Activated T-helper 1 cell treated with anti-CD3 and anti-CD28 coated beads, Interleukin-12 subunit alpha, Interleukin-12 subunit beta, Interleukin-2, Interleukin-4 antibody, amounts not matched to agents 30 ng/mL and 10 ng/mL and 1 ng/mL, durations not matched to agents 14 hours and 24 hours and 36 hours (primary cell): ENCODE measurements at places on chromosomes 4 and X. TPM values are rescaled to one million over a fixed set of nuclear protein-coding genes. Genes with fewer than 3 reads are reported as not detected.

The SMR3B gene
- not detected in 2 replicates for total RNA-seq

The NKX1-1 gene
- total RNA-seq, result not detected in 2 replicates

The IL13RA2 gene
- total RNA-seq, result not detected in 2 replicates

- no peaks in the 10 kb centered on the region for H3K4me1 ChIP-seq
- no peaks in the 10 kb centered on the region for H3K36me3 ChIP-seq
- no peaks in the 10 kb centered on the region for H3K27me3 ChIP-seq
- no peak overlapping the region for H3K27ac ChIP-seq
These were observed 212.9 kb downstream of the BMPR1B start for GRCh38 chr4:94970650-94971049.

The CORIN gene
- not detected in 2 replicates for total RNA-seq

The IL21 gene
- 136 and 138 TPM in 2 replicates for total RNA-seq

DNA sequence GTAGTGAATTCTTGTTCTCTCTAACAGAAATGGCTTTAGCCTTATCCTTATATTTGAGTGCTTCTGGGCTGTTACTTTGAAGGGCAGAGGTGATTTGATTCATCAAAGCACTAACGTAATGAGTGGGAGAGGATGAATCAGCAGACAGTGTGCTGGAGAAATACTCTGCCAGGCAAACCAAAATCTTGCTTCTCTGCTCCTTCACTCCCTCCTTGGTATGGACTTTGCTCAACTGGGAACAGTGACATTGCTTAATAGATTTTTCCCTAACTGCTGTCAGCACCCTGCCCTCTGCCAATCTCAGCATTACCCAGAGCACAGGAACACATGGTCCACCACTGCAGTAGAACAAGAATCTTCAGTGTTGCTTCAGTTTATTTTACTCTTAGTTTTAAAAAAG lies 56.0 kb downstream of the PDLIM5 start:
- peaks cover 10% of the 10 kb centered on the region for H3K4me1 ChIP-seq
- no peaks in the 10 kb centered on the region for H3K27me3 ChIP-seq
- H3K4me3 ChIP-seq, result no peak overlapping the region
- DNase-seq, result no peak
- H3K27ac ChIP-seq, result no peak overlapping the region

DNA sequence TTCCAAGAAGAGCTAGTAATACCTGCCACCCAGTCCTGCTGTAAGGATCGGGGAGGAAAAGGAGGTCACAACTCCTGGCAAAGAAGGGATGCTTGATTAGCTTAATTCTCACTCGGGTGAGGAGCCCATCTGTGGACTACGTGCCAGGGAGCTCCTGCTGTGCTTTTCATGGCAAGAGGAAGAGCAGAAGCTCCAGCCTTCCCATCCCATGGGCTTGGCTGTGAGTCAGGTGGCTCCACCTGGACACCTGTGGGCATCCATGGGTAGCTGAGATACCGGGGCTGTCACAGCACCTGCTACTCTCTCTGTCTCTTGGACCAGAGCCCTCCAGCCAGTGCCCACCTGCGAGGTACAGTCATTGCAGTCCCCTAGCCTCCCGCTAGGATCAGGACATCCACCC lies 18.0 kb downstream of the CLNK start:
- H3K27ac ChIP-seq, result no peak overlapping the region
- DNase-seq, result no peak
- H3K36me3 ChIP-seq, result peaks cover 3% of the 10 kb centered on the region
- H3K4me1 ChIP-seq, result peaks cover 13% of the 10 kb centered on the region
- no peak overlapping the region for H3K4me3 ChIP-seq
- peaks cover 4% of the 10 kb centered on the region for H3K27me3 ChIP-seq

GRCh38 chr4:163195247-163195765 lies 28.6 kb upstream of the NAF1 start:
- H3K27ac ChIP-seq, result no peak overlapping the region
- H3K36me3 ChIP-seq, result no peaks in the 10 kb centered on the region
- no peak for DNase-seq
- no peaks in the 10 kb centered on the region for H3K4me1 ChIP-seq
- H3K27me3 ChIP-seq, result peaks cover 3% of the 10 kb centered on the region

- no peak for DNase-seq
- no peaks in the 10 kb centered on the region for H3K4me1 ChIP-seq
- no peak overlapping the region for H3K4me3 ChIP-seq
- H3K27ac ChIP-seq, result no peak overlapping the region
- H3K27me3 ChIP-seq, result no peaks in the 10 kb centered on the region
- H3K36me3 ChIP-seq, result no peaks in the 10 kb centered on the region
These were observed 88.2 kb downstream of the TASL start for GRCh38 chrX:30489323-30489722.

The RRH gene
- 0.13 TPM in 1 of 2 replicates, not detected in the other for total RNA-seq

GRCh38 chr4:185958094-185958747 lies 110.7 kb upstream of the TLR3 start:
- no peaks in the 10 kb centered on the region for H3K36me3 ChIP-seq
- no peak for DNase-seq
- H3K27ac ChIP-seq, result no peak overlapping the region
- no peaks in the 10 kb centered on the region for H3K4me1 ChIP-seq

DNA sequence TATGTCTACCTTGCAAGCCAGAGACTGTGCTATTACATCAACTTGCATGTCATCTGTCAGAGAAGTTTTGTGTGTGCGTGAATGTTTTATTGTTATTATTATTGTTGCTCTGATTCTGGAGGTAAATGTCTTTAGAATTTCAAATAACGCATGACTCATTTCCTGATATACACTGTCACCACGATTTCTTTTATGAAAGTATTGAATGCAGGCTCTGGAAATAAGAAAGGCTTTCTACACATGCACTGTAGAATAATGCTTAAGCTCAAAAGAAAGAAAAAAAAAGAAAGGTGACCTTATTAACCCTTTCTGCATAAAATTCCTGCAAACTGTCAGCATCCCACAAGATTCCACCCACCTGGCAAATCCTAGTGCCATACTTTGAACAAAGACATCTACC lies 632.9 kb downstream of the ZNF674 start:
- no peaks in the 10 kb centered on the region for H3K36me3 ChIP-seq
- H3K4me3 ChIP-seq, result no peak overlapping the region
- H3K27me3 ChIP-seq, result no peaks in the 10 kb centered on the region
- no peak overlapping the region for H3K27ac ChIP-seq

The AMTN gene
- not detected in 2 replicates for total RNA-seq
